ENCODE measurements at places on chromosomes 11 and 22. TPM values are rescaled to one million over a fixed set of nuclear protein-coding genes. Genes with fewer than 3 reads are reported as not detected.
A peak's percentile ranks its signal among the peaks of the same experiment; 100 is the strongest.

- DNase-seq: no peak
Measured at GRCh38 chr11:113947994-113948393, 26.9 kb upstream of the HTR3A start.

GRCh38 chr11:91041626-91042025 lies 818.8 kb upstream of the CHORDC1 start:
- no peak for DNase-seq

GRCh38 chr11:128190312-128190711 lies 397.0 kb downstream of the ETS1 start:
- DNase-seq: no peak

- DNase-seq: no peak
Measured at GRCh38 chr22:19062943-19063308, 59.3 kb downstream of the DGCR2 start.

DNA sequence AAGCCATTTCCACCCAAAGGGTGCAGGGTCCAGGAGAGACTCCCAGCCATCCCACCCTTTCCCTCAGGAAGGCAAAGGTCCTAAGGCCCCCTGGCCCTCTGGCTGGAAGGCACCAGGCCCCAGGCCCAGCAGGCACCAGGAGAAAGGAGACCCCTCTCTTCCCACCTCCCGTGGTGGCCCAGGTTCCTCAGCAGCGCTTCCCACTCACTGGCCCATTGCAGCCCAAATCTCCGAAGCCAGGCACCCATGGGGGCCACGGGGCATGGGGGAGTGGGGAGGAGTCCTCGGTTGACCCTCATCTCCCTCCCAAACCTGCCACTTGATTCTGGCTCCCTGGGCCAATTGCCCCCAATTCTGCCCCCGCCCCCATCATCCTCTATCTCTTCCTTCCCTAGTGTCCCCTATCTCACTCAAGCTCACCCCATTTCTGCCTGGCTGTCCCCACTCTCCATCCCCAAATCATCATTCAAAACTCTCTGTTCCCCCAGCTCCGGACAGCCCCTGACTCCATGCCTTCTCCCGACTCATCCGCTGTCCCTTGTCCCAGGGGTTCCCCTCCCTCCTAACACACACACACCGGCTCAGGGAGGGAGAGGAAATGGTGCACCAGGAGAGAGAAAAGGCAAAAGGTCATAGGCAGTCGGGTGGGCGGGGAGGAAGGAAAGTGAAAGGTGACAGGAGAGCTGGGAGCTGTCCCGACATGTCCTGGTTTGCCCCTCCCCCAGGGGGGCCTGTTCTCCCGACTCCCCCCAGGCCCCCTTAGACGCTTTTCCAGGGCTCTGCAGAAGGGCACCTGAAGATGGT lies 1.2 kb downstream of the LIF start:
- peak; percentile 55 for DNase-seq

GRCh38 chr11:12787847-12788246 lies 113.6 kb downstream of the TEAD1 start:
- DNase-seq: no peak

DNA sequence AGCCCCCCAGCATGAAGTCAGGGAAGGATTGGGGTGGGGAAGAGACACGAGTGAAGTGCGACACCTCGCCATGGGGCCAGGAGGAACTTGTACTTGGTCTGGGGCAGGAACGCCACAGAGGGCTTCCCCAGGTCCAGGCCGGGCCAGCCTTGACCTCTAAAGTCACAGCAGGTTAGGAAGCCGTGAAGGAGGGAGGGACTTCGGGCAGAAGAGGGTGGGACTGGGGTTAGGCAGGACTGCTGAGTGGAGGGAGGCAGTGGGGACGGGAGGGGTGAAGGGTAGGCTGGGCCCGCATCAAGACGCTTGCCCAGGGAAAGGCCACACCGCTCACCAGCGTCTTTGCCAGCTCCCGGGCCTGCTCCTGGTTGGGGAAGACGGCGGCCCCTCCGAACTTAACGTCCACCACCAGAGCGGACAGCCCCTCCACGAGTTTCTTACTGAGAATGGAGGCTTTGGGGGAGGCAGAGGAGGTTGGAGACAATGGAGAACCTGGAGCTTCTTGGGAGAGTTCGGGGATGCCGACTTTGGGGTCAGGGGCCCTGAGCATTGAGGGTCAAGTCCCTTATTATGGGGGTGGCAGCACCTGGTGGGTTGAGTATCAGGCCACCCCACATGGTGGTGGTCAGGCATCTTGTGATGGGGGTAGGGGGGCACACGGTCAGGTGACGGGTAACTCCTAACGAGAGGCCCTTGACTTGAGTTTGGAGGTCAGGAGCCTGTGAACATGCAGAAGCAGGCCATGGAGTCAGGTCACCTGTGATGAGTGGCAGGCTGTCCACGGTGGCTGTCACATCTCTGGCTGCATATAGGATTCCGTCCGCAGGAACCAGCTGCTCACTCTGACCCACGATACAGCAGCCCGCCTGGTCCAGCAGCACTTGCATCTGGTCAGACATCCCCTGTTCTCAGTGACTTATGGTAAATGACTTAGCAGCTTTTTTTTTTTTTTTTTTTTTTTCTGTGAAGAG lies 1.7 kb upstream of the SCO2 start:
- DNase-seq: peak; percentile 91

- DNase-seq: no peak
Measured at GRCh38 chr11:104844451-104844850, 53.8 kb downstream of the CASP12 start.

GRCh38 chr22:35477911-35478582 lies 62.6 kb upstream of the RASD2 start:
- DNase-seq: peak; percentile 89

DNA sequence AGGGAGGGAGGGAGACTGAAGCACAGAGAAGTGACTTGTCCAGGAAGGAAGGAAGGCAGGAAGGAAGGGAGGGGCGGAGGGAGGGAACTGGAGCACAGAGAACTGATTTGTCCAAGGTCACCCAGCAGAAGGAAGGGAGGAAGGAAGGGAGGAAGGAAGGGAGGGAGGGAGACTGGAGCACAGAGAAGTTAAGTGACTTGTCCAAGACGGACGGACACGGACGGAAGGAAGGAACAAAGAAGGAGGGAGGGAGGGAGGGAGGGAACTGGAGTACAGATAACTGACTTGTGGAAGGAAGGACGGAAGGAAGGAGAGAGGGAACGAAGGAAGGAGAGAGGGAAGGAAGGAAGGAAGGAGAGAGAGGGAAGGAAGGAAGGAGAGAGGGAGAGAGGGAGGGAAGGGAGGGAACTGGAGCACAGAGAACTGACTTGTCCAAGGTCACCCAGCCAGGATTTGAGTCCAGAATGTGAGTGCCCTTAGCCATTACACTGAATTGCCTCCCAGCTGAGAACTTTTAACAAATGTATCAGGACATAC lies 1.5 kb downstream of the SLC35F2 start:
- DNase-seq: no peak

- DNase-seq: no peak
Measured at GRCh38 chr11:123742031-123742723, 717 bp upstream of the ZNF202 start.

GRCh38 chr11:93689240-93689639 lies 27.8 kb downstream of the CEP295 start:
- DNase-seq: no peak

- DNase-seq: no peak
Measured at GRCh38 chr22:18905540-18906409, at the start of gene DGCR6. DGCR6 (plus strand) TSS chr22:18906320; CDS start chr22:18906375, 55 bp downstream.

DNA sequence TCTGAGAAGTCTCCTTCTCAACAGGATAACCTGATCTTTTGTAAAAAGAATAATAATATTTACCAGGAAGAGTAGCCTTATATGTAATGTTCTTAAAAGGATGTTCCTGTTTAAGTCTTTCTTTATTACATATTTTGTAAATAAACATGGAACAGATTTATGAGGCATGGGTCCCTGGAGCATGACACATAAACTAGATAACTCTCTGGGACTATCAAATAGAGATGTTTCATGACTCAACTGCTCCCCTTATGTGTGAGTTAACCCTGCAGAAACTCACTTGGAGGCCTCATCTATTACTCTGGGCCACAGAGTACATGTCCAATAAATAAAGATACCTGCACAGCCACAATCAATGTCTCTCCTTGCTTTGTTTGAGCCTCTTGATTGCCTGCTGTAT lies 64.6 kb downstream of the GDPD4 start:
- DNase-seq: no peak

DNA sequence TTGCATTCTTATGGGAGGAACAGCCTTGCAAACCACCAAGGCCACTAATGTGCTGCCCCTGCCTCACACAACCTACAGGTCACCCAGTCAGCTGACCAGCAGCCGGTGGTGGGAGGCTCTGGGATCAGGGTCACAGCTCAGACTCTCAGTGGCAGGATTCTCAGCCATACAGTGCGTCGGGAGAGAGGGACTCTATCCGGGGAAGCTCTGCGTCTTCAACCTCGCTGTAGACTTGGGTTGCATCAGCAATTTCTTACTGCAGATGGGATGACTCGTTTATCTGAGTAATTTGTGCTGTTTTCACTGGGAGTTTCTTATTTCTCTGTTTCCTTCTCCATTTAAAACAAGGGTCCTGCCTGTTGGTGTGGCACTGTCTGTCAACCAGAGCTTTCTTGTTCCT lies 257.7 kb downstream of the TBC1D22A start:
- DNase-seq: no peak

GRCh38 chr22:20748731-20749428 lies 25.0 kb upstream of the SERPIND1 start:
- peak; percentile 77 for DNase-seq

- DNase-seq: no peak
Measured at GRCh38 chr22:49213731-49214352, 613.8 kb downstream of the BRD1 start.

DNA sequence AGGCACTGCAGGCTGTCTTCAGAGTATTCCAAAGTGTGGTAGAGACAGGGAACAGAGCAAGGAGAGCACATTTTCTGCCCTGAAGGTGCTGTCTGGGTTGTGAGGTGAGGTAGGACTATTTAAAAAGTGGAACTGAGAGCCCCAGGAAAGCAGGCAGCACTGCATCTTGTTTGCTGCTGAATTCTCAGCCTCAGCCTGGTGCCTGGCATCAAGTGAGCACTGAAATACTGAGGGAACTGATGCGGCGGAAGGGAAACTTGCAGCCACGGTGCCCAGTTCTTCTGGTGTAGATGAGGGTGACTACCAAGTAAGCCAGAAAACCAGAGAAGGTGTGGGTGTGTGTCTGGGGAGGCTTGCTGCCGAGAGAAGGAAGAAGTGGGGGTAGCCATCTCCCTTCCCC lies 59.5 kb downstream of the TNRC6B start:
- no peak for DNase-seq

DNA sequence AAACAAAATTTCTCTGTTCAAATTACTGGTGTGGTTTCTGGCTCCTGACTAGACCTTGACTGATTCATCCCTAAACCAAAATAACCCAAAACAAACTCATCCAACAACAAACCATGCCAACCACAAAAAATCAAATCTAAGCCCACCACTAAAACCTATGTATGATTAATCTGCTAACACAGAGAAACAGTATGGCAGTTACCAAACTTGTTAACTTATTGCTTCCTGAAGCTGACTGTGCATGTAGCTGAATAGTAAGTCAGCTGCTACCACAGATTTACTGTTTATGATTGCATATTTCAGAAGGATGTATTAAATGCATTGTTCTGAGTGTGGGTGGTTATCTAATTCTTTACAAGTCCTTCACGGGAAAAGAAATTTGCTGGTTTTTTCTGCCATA lies 231.1 kb downstream of the SWAP70 start:
- DNase-seq: no peak

GRCh38 chr22:35649026-35649553 lies 844 bp downstream of the APOL6 start:
- no peak for DNase-seq

DNA sequence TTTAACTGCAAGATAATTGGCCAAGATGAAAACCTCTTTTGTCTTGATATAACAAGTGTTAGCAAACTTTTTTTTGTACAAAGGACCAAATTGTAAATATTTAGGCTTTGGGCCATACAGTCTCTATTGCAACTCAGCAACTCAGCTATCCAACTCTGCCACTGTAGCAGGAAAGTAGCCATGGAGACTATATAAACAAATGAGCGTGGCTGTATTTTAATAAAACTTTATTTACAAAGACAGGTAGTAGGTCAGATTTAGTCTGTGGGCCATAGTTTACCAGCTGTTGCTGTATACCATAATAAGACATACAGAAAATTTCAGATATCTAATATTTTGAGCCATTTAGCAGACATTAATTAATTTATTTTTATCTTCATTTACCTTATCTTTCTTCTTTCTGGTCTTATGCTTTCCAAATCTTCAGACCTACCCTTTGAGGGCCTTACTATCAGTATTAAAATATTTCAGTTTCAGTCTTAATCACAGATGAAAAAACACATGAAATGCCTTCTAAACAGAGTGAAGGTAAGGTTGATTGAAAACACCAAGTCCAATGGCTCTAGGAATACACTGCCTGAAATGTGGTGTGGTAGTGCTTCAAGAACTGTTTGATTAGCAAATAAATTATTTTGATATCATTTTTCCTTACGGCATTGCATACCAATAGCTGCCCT lies 256.9 kb upstream of the CTSC start:
- DNase-seq: no peak

GRCh38 chr22:43825651-43826050 lies 13.5 kb upstream of the EFCAB6 start:
- DNase-seq: no peak

- peak; percentile 25 for DNase-seq
Measured at GRCh38 chr11:73229896-73230875, 12.1 kb downstream of the P2RY2 start.

DNA sequence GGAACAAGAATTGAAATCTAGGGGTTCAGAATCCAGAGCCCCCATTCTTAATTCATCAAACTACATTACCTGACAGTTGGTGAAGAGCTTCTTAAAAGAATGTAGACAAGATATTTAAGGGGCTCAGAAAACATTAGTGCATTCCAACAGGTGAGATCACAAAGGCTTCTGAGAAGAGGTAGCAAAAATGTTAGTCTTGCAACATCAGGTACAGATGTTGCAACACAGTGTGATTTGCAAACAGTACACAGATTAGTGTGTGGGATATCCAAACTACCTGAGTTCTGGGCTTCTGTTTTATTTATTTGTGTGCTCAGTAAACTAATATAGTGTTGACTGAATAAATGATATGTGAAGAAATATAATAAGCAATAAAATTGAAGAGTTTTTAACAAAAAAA lies 11.8 kb downstream of the CASP4 start:
- DNase-seq: no peak

- no peak for DNase-seq
Measured at GRCh38 chr11:87374038-87374807, 336.5 kb downstream of the TMEM135 start.

- DNase-seq: no peak
Measured at GRCh38 chr11:133793271-133794035, 51.9 kb downstream of the SPATA19 start.

GRCh38 chr22:49317369-49317768 lies 510.3 kb downstream of the BRD1 start:
- DNase-seq: no peak

DNA sequence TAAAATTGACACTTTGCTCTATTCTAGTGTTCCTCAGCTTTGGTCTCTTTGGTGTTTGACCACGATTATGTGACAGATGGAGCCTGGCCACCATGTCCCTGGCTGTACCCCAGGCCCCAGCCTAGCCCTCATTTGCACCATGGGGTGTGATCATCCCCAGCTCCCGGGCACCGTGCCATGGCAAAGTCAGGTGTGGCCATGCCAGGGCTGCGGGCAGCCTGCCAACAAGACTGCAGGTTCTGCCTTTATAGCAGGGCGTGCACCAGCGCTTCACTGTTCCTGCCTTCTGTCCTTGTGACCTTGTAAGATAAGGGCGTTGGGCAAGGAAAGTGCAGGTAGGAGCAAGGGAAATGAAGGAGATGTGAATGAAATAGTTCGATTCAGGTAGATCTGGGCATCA lies 22.4 kb upstream of the APOBEC3A start:
- DNase-seq: peak; percentile 88

OR51E1 gene
- total RNA-seq: not detected

NAALAD2 gene
- 1.3 TPM for total RNA-seq

PMM1 gene
- 36.5 TPM for total RNA-seq
